CD4-positive, alpha-beta T cell treated with Interleukin-4 for 1 hour (primary cell): ENCODE measurements at places on chromosomes 11 and 22.

GRCh38 chr11:26801601-26802000, 79.7 kb upstream of the SLC5A12 start:
- DNase-seq: no peak

GRCh38 chr11:129366737-129367597, 8.7 kb upstream of the BARX2 start:
- DNase-seq: no peak

DNA sequence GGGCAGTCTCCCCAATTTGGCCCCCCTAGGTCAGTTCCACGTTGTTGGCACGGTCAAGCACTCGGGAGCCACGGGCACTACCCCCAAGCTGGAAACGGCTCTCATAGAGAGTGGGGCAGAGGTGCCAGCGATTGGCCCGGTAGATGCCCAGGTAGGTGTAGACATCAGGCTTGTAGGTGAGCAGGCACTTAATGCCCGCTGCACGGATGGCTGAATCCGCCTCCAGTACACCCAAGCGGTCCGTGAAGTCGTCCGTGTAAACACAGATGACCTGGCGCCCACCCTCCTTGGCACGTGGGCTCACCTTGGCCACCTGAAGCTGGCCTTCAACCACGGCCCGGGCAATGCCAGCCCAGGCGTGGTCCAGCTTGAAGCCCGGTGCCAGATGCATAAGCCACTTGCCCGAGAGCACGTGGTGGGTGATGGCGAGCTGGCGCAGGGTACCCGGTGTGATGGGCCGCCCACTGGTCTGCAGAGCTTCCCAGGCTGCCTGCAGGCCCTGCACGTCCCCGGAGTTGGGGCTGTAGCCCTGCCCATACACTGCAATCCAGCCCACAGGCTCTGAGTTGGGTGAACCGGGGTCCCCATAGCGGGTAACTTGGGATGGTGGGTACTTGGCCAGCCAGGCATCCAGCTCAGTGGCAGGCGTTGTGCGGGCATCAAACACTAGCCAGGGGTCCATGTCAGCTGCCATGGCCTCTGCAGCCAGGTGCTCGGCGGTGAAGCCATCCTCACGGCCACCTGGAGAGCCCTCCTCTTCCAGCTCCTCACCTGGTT, 1.2 kb downstream of the C11orf68 start:
- no peak for DNase-seq

GRCh38 chr11:73195191-73196007, 22.7 kb upstream of the P2RY2 start:
- no peak for DNase-seq

- peak; percentile 31 for DNase-seq
Measured at GRCh38 chr22:30344447-30345200, 12.1 kb downstream of the SF3A1 start.

DNA sequence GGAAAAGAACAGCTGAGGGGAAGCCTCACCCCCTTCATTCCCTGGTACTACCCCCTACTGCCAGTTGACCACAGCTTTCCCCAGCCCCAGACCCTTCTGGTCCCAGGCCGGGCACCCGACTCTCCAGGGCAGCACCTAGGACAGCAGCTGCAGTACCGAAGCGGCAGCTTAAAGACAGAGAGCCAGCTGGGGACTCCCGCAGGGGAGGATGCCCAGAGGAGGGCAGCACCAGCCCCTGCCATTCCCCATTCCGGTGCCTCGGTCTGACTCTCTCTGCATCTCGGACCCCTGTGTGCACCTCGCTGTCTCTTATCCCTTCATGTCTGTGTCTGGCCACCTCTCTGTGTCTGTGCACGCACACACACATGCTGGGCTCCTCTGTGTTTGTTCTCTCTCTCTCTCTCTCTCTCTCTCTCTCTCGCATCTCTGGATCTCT, 9.4 kb downstream of the IGSF9B start:
- DNase-seq: peak; percentile 70

- DNase-seq: no peak
Measured at GRCh38 chr11:19816040-19816439, 103.4 kb downstream of the NAV2 start.

DNA sequence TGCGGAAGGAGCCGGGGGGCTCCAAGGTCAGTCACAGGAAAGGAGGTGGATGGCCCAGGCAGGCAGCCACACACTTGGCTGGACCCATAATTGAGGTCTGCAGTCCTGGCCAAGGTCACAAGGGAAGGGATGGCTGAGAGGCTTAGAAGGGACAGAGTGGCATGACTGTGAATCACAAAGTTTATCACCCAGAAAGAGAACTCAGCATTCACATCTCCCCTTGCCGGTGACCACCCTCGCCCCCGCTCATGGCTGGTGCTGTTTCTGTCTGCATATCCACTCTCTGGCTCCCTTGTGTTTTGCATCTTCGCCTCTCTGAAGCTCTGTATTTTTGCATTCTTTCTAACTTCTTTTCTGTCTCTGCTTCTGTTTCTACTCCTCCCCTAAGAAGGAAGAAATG, 117.5 kb downstream of the FEZ1 start:
- no peak for DNase-seq
